ENCODE measurements at places on chromosomes 12 and 14. TPM values are rescaled to one million over a fixed set of nuclear protein-coding genes. Genes with fewer than 3 reads are reported as not detected.

The MMP17 gene
- 0.40 TPM for total RNA-seq

The UBE2N gene
- total RNA-seq, result 50.9 TPM

The LRIG3 gene
- total RNA-seq, result 63.9 TPM

- DNase-seq, result no peak
Measured at GRCh38 chr14:76138758-76139723, 12.7 kb upstream of the GPATCH2L start.

DNA sequence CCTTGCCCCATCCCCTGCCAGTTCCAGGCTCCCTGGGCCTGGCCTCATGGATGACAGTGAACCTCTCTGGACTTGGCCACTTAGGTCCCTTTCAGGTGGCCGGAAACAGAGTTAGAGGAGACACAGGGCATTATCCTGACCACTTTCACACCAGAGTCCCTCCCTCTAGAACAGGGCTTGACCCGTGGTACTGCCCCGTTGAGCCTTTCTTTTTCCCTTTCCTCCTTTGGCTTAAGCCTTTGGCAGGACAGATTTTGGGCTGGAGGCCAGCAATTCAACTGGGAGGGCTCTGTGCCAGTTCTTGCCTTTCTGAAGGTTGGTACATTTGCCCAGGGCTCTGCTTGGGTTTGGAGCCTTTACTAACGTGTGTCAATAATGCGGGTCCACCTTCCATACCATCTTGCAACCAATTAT, 22.8 kb downstream of the TPCN1 start:
- DNase-seq, result no peak

GRCh38 chr14:22564463-22564862, 24.6 kb downstream of the DAD1 start:
- DNase-seq, result no peak

DNA sequence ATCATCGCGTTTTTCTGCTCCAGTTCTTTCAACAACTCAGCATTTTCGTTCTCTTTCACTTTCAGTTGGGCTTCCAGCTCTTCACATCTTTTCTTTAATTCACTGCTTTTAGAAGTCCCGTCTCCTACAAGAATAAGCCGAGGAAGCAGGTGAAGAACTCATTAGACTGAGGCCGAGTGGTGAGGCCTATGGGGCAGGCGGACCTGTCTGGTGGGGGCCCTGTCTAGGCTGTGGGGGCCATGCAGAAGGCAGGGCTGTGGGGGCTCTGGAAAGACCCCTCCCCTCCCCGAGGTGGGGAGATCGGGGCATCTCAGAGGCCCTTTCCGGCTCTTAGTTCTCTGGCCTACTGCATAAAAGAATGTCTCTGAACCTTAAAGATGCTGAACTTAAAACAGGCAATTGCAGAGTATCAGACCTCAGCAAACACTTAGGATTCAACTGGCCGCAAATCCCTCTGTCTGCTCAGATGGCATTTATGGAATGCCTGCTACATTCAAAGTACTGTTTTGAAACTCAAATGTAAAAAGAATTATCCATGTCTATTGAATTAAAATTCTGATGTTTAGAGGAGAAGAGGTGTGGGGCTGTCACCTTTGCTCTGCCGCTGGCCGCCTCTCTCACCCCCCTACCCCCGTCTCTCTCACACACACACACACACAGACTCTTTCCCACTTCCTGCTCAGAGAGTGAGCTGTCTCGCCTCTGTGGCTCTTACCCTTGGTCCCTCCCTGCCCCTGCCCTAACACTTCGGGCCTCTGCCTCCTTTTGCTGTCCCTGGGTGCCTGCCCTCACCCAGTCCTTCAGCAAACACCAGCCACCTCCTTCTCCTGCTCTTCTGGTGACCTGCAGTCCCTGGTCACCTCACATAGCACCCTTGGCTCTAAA, 34.7 kb downstream of the CCDC92 start:
- DNase-seq, result no peak
